ENCODE measurements at places on chromosomes 13 and 19.
A peak's percentile ranks its signal among the peaks of the same experiment; 100 is the strongest.

DNA sequence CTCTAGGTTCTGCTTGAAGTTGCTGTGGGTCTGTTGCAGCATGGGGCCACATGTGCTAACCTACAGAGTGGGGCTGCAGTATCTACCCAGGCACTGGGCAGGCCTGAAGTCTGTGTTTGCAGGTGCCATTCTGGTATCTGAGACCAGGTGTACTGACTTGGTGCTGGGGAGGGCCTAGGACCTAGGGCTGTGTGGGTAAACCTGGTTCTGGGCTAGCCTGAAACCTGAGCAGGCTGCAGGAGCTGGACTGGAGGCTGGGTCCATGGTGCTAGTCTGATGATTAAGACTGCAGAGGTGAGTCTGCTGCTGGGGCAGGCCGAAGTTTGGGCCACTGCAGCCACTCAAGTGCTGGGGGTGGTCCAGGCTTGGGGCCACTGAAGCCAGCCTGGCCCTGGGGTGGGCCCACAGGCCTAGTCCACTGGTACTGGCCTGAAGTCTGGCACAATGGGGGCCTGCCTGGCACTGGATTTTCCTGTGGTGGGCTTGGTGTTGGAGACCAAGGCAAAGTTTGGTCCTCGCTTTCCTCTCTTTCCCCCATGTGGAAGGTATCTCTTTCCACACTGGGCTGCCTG is 310.6 kb downstream of the NDFIP2 start:
- DNase-seq = no peak

DNA sequence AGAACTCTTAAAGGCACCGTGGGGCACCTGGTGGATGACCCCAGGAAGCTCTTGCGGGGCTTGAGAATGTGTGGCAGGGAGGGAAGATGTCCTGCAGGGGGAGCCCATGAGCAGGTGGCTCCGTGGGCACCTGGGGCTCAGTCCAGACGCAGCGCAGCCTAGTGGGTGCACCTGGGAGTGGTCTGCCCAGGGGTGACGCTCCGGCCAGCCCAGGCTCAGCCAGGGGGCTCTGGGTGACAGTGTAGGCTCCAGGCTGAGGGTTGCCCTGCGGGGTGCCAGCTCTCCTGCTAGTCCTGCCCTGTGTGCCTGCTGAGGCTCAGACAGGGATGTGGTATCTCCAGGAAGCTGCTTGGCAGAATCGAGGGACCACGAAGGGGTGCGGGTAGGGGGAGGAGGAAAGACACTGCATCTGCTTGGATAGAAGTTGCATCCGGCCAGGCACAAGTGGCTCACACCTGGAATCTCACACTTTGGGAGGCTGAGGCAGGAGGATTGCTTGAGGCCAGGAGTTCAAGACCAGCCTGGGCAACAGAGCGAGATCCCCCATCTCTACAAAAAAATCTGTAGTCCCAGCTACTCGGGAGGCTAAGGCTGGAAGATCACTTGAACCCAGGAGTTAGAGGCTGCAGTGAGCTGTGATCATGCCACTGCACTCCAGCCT is 15.0 kb upstream of the PGLS start:
- peak; percentile 68 for DNase-seq

GRCh38 chr13:88895261-88895941 is 1224.2 kb downstream of the SLITRK5 start:
- no peak for DNase-seq

- no peak for DNase-seq
These were observed 79.9 kb upstream of the GSX1 start for GRCh38 chr13:27712421-27712820.

- DNase-seq = no peak
These were observed 35.2 kb downstream of the TSC22D1 start for GRCh38 chr13:44540761-44541434.
